ENCODE measurements at places on chromosomes 1 and 21. TPM values are rescaled to one million over a fixed set of nuclear protein-coding genes. Genes with fewer than 3 reads are reported as not detected.

Gene TFAP2E
- total RNA-seq = 2.2 TPM

Gene DCDC2B
- 3.2 TPM for total RNA-seq

Gene SPATA1
- 2.5 TPM for total RNA-seq

Gene C4BPA
- 65.2 TPM for total RNA-seq

Gene SLC37A1
- 28.9 TPM for total RNA-seq

Gene OR2T1
- not detected for total RNA-seq

Gene HSPB7
- 4.9 TPM for total RNA-seq

Gene TRIM17
- total RNA-seq = 2.6 TPM
